ENCODE measurements at places on chromosomes 7 and 10.
A peak's percentile ranks its signal among the peaks of the same experiment; 100 is the strongest.

DNA sequence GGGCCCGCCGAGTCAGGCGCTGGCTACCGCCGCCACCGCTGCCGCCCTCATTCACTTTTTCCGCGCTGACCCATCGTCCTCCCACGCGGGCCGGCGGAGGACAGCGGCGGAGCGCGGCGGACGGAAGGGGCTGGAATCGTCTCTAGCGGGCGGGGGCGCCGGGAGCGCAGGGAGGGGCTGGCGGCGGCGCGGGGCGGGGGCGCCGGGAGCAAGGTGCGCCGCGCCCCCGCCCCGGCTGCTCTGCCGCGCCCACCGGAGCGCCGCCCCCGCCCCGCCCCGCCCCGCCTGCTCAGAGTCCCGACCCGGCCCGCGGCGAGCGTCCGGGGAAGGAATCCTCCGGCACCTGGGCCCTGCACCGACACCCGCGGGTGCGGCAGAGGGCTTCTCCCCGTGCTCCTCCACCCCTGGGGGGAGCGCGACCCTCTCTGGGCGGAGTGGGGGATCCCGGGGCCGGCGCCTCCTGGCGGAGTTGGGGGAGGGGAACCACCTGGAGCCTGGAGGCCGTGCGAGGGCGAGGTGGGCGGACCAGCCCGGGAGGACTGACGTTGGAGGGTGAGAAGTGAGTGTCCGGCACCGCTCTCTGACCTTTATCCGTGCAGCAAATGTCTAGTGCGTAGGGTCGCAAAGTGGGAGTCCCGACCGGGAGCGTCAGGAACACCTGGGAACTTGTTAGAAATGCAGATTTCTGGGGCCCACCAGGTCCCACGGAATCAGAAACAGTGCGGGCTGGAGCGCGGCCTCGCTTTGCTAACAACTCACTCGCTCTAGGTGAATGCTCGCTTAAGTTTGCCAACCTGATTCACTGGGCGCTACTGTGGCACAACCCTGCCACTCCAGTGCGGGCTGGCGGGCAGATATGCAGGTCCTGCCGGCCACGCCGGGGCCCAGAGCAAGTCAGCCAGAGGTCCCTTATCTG lies at the start of gene COBL:
Gene COBL, minus strand, starts transcription at position 144 of the 916 bp plus-strand sequence. CDS start 176 bp downstream, outside the sequence.
- DNase-seq: no peak

GRCh38 chr7:133265821-133266220 lies 12.9 kb downstream of the EXOC4 start:
- no peak for DNase-seq

DNA sequence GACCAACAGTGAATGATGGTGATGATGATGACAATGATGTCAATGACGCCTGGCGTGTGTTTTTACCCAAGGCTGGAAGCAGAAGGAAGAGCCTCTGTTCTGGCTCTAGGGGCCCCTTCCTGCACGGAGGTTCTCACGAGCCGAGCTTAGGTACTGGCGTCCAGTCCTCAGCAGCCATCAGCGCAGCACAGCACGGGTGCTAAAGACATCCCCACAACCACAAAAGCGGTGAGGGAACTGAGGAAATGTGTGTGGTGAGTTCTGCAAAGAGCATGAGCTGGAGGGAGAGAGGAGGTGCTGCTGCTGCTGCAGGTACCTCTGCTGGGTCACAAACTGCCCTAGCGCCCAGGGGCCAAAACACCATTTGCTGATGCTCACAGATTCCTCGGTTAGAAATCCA lies 81.6 kb downstream of the SFMBT2 start:
- no peak for DNase-seq

DNA sequence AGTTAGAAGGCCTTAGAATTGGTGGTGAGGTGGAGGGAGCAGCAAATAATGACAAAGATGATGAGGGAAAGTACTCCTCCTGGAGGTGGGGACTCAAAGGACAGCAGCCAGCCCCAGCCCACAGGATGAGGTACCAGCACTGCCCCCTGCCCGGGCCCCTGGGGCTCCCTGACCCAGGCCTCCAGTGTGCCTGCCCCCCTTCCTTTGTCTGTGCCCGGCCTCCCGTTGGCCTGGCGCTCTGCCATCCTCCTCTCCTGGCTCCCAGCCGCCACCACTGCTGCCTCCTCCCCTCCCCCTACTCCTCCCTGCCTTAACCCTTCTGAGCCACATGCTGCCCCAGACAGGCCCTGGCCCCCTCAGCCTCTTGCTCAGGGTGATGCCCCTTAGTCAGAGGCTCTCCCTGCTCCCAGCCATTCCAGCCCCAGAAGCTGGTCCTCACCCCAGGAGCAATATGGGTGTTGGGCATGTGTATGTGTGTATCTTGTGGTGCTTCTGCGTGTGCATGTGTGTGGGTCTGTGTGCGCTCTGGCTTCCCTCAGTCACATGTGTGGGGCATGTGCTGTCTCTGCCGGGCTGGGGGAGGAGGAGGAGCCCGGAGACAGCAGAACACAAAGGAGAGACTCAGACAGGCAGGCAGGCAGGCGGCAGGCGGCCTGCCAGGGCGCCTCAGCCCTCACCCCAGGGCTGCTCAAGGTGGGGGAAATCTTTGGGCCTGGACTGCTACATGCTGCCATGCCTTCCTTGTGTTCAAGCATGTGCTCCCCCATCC lies 2.6 kb downstream of the LDB1 start:
- DNase-seq: peak; percentile 34

GRCh38 chr10:110487411-110488331 lies 10.0 kb upstream of the DUSP5 start:
- no peak for DNase-seq

GRCh38 chr10:113692271-113692670 lies 12.6 kb downstream of the CASP7 start:
- DNase-seq: no peak

- DNase-seq: no peak
These were observed 795.2 kb downstream of the REEP3 start for GRCh38 chr10:64316416-64316815.

- no peak for DNase-seq
These were observed 3.6 kb downstream of the C10orf67 start for GRCh38 chr10:23341004-23341403.

DNA sequence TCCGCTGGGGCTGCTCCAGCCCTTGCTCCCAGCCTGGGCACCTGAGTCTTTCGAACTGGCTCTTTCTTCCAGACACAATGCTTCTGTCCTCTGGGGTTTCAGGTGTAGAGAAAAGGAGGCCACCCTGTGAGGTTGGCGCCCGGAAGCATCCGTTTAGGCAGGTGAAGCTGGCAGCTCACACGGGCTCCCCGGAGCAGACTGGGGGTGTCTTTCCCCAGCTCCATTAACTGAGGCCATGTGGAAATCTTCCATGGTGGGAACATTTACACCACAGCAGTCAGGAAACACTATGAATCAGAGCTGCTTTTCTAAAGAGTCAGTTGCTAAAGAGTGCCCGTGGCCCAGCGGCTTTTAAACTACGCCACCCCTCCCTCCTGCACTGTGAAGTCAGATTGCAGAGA lies 29.2 kb downstream of the PRKAG2 start:
- no peak for DNase-seq

GRCh38 chr7:36038063-36038721 lies 114.9 kb upstream of the EEPD1 start:
- DNase-seq: no peak

- no peak for DNase-seq
These were observed 82.5 kb upstream of the LRGUK start for GRCh38 chr7:134044682-134045081.

- DNase-seq: no peak
These were observed 88.6 kb upstream of the MACROH2A2 start for GRCh38 chr10:69963835-69964710.

GRCh38 chr10:119691726-119692125 lies 34.1 kb upstream of the INPP5F start:
- DNase-seq: no peak

DNA sequence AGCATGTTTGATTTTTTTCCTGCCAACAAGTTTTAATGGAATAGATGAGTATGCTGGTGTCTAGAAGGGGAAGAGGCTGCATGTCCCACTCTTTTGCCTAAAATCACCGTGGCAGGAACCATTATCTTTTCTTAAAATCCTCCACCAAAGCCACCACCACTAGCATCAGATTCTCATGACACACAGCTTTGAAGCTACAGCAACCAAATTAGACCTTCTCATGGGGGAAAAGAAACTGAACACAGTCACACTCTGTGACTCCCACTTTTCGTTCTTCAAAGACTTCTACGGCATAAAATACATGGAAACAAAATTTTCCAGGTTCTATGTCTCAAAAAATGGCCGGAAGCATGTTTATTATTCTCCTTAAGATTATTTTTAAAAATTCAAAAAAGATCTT lies 81.8 kb downstream of the SGMS1 start:
- no peak for DNase-seq
